NCI-H748 treated with DMSO at 0.1 percent for 48 hours (cell line): ENCODE measurements at places on chromosomes 4 and X.

- no peak for DNase-seq
Observed at GRCh38 chrX:150308532-150309157, 54.5 kb upstream of the MAMLD1 start.

- DNase-seq, result no peak
Observed at GRCh38 chr4:47374477-47374876, 89.0 kb downstream of the COMMD8 start.

DNA sequence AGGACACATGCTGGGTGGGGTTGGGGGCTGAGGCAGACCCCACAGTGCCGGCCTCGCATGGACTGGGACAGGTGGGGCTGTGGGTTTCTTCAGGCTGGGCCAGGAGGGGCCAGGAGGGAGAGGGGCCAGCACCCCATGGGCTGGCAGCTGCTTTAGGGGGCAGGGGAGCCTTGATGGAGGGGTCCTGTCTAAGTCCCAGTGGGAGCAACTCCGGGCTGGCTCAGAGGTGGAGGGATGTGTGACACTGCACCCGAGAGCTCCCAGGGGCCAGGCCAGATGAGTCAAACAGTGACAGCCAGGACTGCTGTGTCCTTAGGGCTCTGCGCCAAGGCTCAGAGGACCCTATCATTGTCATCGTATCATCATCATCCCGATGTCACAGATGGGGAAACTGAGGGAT, 4.4 kb upstream of the ABLIM2 start:
- DNase-seq, result no peak

DNA sequence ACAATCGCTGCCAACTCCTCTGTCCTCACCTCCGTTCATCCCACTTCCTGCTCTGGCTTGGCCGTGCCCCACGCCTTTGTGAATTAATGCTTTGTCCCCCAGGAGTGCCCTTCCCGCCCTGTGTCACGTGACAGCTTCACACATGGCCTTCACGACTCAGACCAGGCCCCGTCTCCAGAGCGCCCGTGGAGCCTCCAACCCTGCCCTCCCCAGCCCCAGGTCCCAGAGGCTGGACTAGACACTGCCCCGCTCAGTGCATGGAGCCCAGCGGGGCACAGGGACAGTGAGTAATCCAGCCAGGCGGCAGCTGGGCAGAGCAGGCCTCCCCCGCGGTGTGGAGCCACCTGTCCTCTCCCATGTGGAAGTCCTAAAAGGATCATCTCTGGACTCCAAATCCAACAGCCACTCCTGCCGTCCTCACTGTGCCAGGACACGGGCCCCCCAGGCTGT, 7.4 kb downstream of the ADRA2C start:
- DNase-seq, result no peak

DNA sequence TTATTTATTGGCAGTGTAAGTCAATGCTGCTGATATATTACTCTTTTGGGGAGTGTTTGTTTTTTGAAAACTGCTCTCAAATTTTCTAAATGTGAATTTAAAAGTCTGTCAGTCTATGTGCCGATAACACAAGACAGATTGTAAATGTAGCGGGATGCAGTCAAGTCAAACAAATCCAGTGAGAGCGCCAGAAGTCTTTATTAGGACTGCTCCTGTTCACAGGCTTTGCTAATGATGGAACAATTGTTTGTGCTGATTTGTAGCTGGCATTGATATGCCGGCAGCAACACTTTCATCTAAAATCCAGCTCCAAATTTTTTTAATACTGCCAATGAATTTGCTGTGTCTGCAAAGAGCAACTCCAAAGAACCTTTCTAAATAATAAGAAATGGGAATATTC, 78.7 kb upstream of the TET2 start:
- peak; percentile 33 for DNase-seq

DNA sequence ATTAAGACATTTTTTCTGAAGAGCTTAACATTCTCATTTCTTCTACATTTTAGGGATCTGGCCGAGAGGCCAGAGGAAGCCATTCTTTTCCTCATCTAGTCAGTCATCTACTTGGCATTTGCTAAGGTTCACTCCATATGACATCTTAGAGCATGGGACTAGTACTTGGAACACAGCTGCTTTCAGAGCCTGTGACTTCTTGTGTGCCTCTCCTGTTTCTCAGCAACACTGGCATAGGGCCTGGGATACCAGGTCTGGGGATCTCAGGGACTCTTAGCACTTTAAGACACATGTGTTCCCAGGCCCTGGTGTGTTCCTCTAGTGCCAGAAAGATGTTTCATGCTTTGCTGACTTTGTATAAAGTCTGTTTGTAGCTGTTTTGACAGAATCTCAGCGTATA, 7.3 kb downstream of the PLP1 start:
- no peak for DNase-seq

DNA sequence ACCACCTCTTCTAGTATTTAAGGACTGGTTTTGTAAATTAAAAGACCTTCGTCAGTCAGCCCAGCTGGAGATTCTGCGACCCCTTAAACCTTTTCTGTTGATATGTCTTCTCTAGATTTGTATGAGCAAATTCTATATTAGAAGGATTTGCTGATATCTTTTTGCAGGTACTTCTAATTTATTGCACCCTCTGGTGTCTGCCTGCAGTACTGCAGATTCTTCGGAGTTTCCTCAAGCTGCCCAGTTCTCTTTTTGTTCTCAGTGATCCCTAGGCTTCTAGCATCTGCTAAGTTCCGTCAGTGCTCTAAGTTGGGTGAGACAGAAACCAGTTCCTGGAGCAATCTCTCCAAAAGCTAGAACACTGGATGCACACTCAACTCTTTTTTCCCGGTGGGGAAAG, 545.2 kb downstream of the C4orf33 start:
- DNase-seq, result peak; percentile 2

DNA sequence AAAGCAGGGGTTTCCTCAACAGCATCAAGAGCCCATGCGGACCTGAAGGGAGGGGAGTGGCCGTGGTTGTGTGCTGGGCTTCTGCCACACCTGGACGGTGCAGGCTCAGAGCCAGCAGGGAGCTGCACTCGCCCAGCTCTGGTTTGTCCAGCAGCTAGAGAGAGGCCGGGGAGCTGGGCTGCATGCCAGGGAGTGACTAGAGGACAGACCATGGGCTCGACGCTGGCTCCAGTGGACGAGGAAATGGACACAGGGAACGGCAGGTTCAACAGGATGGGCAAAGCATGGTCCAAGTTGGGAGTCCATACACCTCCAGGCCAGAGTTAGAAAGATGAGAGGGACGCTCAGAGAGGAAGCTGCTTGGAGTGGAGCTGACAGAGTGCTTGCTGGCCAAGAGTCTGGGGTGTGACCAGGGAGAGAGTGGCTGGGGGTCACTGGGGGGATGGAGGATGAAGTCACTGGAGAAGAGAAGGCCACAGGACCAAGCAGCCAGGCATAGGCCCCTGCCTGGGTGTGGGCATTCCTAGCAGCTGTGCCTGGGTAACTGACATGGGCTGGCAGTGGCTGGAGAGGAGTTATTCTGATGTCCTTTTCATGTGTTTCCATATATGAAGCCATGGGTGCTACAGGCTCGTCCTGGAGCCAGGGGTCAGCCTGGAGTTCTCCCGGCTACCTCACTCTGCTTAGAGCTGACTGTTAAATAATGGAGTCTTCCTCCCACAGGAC, 42.8 kb downstream of the HTT-AS start:
- no peak for DNase-seq

DNA sequence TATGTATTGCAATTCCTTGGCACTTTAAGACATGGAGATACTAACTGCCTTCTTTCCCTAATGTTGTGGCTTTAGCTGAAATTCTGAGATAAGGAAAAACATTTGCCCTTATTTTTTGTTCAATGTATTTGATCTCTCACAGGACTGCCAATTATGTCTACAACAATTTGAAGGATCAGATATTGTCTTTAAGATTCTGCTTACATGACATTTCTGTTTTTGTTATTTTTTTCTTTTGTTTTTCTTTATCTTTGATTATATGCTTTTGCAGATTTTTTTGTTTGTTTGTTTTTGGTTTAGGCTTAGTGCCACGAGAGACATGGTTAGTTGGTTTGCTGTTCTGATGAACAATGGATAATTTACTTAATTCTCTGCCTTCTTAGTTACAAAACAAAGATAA, 303.3 kb downstream of the TECRL start:
- DNase-seq, result no peak
